ENCODE measurements at places on chromosomes 5 and 9.

DNA sequence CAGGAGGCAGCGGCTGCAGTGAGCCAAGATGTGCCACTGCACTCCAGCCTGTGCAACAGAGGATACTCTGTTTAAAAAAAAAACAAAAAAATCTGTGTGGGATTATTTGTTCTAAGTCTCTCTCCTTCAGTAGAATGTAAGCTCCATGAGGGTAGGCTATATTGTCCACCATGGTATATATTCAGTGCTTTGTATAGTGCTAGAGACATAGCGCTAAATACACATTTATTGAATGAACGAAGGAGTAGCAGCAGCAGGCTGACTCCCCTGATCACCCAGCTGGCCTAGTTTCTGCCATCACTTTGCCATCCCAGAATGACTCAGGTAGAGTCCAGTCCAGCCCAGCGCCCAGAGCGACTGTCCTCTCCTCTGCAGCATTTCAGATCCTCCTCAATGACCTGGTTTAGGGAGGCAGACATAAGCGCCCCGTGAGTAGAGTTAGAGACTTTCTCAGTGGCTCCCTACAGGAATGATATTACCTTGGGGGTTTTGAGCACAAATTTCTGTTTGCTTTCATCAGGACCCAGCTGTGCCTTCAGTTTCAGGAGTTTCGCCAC, 716 bp downstream of the HARS1 start:
- DNase-seq, result no peak

GRCh38 chr9:34343605-34344004, 14.2 kb downstream of the NUDT2 start:
- no peak for DNase-seq

GRCh38 chr9:138074516-138074915, 196.9 kb downstream of the CACNA1B start:
- DNase-seq, result no peak

DNA sequence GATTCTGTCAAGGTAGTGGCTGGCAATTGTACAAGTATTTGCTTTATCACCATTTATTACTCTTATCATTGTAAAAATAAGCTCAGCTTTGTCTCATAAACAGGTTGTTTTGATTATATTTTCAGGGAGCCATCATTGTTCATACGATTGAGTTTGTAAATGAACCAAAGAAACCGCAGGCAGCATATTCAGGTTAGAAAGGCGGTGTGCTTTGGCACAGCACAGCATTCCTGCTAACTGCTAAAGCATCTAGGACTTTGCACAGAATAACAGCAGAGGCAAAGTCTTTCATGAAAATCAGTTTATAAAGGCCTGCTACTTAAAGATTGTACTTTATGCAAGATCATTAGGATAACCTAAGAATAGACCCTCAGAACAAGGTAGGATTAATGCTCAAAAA, 281.5 kb upstream of the SLC24A2 start:
- no peak for DNase-seq

DNA sequence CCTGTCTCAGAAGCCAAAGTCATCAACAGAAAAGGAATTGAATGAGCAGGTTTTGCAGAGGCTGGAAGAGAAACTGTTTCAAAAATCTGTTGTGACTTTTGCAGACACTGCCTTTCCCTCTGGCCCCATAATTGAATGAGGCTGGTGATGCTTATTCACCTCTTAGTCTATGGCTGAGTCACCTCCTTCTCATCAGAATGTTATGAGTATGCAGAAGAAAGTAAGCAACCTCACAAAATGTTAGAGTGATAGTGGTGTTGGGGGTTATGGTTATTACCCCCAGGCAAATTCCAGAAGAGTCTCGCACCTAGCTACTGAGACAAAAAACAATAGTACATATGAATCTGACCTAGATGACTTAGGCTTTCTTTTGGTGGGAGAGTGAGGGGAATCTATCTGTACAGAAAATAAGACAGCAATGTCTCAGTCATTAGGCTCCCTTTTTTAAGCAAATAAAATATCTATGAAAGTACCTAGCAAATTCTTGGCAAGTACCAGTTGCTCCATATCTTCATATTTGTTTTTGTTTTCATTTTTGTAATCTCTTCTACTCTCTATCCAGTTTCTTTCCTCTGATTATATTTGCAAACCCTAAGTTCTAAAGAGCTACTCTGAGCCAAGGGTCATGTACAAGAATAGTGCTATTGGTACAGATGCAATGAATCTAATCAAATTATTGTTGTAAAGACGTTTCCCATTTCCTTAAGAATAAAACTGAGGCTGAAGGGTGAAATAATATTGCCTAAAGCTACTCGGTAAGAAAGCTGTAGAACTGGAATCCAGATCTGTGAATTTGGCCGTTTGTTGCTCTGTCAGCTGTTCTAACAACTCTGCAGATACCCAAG, 498.1 kb upstream of the TNC start:
- DNase-seq, result peak; percentile 95

DNA sequence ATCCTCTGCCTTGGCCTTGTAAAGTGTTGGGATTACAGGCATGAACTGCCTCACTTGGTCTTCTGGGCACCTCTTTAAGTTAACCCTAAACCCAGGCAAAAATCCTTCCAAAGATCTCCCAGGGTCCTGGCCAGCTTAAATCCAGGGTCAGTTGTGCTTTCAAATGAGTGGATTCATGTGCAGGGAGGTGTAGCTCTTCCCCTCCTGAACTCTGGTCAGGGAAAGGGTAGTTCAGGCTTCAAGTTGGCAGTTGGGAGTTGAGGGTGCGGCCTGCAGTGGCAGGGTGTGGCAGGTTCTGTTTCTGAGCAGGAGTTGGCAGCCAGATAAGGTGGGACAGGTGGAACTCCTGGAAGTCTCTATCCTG, 3.6 kb downstream of the HNRNPAB start:
- no peak for DNase-seq

Data from fibroblast of skin of scalp (primary cell).